ENCODE measurements at places on chromosomes 6 and 20. TPM values are rescaled to one million over a fixed set of nuclear protein-coding genes. Genes with fewer than 3 reads are reported as not detected.

The NTSR1 gene
- total RNA-seq: 0.66 TPM

The SPDEF gene
- total RNA-seq: not detected

The MGME1 gene
- total RNA-seq: 24.1 TPM

The PHACTR2 gene
- total RNA-seq: 52.9 TPM

The KCNK16 gene
- not detected for total RNA-seq

The TTK gene
- 38.5 TPM for total RNA-seq

The PLEKHG1 gene
- total RNA-seq: 6.3 TPM
